AG09319 (cell line): ENCODE measurements at places on chromosomes 4 and X.

- DNase-seq = no peak
Measured at GRCh38 chr4:140144050-140144449, 9.9 kb downstream of the MAML3 start.

DNA sequence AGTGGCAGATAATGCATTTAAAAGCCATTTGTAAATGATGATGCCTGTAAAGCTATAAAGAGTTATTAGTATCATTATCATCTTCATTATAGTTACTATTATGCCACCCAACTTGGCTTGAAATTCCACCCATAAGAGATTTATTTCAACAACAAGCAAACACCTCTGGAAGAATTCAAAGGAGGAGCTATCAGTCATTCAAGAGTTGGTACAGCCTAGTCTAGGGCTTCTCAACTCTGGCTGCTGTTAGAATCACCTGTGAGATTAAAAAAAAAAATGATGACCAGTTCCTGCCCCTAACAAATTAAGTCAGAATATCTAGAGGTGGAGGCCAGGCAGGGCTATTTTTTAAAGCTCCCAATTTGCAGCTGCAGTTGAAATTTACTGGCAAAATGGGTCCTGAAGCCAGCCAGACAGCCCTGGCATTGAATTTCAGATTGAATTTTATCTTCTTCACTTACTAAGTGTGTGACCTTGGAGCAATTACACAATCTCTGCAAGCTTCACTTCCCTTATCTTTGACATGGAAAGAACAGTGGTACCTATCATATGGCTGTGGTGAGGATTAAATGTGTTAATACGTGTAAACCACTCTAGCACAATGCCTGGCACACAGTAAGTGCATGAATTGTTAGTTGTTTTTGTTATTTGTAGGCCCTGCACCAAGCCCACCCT, 52.9 kb upstream of the EDA start:
- DNase-seq = no peak

- no peak for DNase-seq
Measured at GRCh38 chr4:67103001-67103747, 442.1 kb downstream of the CENPC start.

- no peak for DNase-seq
Measured at GRCh38 chr4:38101563-38101962, 141.4 kb downstream of the PTTG2 start.

GRCh38 chr4:3331511-3332394, 38.9 kb downstream of the RGS12 start:
- DNase-seq = no peak

DNA sequence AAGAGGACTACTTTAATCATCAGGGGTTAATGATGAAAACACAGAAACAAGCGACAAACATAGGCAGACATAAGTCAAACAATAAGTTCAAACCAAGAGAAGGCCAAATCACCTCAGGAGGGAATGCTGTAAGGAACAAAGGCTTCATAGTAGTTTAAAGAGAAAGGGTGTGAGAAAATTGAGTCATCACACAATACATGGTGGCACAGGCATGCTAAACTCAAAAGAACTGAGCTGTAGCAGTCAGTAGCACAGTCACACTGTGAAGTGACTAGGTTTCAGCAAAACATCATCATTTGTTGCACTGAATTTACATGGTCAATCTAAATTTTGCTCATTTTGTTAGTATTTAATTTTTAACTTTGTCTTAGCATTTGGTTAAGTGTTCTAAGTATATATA, 24.2 kb downstream of the SMC1A start:
- DNase-seq = no peak

DNA sequence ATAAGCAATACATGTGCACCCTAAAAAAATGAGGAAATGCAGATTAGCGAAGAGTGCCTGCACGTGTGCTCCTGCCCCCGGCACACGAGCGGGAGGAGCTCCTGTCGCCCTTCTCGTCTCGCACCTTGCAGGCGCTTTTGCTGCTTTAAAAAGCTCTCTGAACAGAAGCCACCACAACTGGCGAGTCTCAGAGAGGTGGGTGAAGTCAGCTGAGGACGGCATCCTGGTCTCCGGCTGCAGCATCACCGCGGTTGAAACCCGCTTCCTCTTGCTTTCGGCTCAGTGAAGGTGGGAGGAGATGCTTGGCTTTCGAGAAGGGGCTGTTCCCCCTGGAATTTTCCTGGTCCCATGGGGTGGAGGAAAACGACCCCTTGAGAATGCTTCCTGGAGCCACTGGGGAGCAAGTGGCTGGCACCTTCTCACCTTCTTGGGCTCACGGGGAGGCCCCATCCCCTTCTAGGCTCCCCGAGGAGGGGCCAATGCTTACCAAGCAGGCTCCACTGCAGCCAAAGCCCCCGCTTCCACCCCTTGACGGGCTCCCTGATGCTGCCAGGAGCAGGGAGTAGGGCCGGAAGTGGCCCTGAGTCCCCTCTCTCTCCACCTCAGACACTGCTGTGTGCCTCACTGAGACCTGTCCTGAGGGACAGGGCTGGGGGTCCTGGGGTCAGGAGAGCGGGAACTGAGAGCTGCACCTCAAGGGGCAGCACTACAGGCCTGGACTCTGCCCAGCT, 29.2 kb upstream of the MXD4 start:
- DNase-seq = no peak

- DNase-seq = no peak
Measured at GRCh38 chrX:7586126-7586525, 256.8 kb upstream of the VCX start.

- DNase-seq = no peak
Measured at GRCh38 chrX:26286836-26287235, 70.9 kb downstream of the MAGEB5 start.

DNA sequence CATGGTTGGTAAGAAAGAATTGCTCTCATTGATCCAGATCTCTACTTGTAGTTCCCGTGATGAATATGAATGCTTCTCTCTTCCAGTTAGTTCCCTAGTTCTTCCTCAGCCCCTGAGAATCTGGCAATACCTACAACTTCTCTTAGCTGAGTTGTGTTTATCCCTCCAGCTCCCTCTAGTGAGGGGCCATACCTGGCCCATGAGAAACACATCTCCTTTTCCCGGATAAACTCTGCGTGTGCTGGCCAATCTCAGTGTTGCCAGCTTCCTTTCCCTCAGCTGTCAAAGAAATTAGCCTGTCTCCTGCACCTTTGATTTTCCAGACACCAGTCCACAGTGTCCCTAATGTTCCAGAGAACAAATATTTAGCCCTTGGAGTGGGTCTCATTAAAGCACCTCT, 5.7 kb downstream of the CBLL2 start:
- no peak for DNase-seq

- no peak for DNase-seq
Measured at GRCh38 chr4:104575278-104575677, 80.6 kb upstream of the CXXC4 start.

- DNase-seq = no peak
Measured at GRCh38 chrX:108216405-108216804, 124.8 kb downstream of the ATG4A start.

GRCh38 chr4:76955182-76955581, 5.6 kb downstream of the SEPTIN11 start:
- no peak for DNase-seq

- no peak for DNase-seq
Measured at GRCh38 chr4:16573206-16573605, 325.2 kb downstream of the LDB2 start.

GRCh38 chrX:22533898-22534297, 261.2 kb downstream of the CBLL2 start:
- no peak for DNase-seq
